ENCODE measurements at places on chromosomes 2 and 18. TPM values are rescaled to one million over a fixed set of nuclear protein-coding genes. Genes with fewer than 3 reads are reported as not detected.

GRCh38 chr2:161982548-161983330 lies 91.3 kb downstream of the DPP4 start:
- no peak overlapping the region for H3K4me3 ChIP-seq
- no peaks in the 10 kb centered on the region for H3K27me3 ChIP-seq
- no peak for DNase-seq
- H3K4me1 ChIP-seq, result peaks cover 9% of the 10 kb centered on the region

DNA sequence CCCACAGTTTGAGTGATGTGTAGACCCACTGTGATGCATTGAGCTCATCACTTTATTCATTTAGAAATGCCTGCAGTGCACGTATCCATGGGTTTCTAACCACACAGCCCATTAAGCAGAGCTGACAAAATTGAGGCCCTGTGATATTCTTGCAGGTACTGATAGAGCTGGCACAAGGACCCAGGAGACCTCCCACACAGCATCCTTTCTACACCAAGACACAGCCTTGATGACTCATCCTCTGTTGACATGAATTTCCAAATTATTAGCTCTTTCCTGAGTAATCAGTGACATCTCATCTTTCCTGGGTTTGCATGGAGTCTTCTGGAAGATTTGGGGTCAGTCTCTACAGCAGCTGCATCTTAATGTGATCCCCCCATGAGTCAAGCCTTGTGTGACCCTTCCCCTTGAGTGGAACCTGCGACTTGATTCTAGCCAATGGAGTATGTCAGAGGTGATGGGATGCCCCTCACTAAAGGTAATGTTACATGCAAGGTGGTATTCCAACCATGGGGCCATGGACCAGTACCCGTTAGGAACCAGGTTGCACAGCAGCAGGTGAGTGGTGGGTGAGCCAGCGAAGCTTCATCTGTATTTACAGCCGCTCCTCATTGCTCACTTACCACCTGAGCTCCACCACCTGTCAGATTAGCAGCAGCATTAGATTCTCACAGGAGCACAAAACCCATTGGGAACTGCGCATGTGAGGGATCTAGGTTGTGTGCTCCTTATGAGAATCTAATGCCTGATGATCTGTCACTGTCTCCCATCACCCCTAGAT lies 181.1 kb upstream of the ARL4C start:
- no peak overlapping the region for H3K27ac ChIP-seq
- H3K36me3 ChIP-seq, result no peaks in the 10 kb centered on the region
- H3K27me3 ChIP-seq, result peaks cover 14% of the 10 kb centered on the region
- DNase-seq, result no peak

DNA sequence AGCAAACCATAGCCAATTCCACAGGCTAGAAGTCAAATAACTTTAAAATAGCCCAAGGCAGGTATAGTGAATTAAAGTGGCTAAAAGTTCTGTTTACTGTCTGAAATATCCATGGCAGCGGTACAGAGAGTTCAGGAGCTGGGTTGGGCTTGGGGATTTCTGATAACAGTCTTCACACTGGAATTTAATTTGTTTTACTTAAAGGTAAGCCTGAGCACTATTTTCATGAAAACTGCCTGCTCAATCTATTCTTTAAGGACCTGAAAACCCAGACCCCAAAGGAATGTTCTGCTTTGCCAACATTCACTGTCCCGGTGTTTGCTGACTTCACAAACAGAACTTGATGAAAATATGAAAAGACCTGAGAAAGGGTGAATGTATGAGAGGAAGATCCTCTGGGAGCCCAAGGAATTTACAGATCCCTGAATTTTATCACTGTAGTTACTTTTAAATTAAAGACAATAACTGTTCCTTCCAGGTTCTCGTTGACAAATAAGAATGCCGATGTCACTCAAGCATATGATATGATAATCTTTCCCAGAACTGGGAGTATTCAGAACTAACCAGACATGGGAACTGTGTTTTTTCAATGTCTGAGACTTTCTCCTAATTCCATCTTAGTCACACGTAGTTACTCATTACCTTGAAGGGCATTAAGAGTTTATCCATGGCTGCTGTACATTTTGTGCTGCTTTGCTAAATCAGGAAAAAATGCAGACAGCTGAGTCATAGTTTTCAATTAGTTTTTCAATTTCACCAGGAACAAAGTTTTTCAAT lies 28.3 kb upstream of the ITGB6 start:
- peaks cover 4% of the 10 kb centered on the region for H3K36me3 ChIP-seq
- no peak overlapping the region for H3K4me3 ChIP-seq
- H3K27ac ChIP-seq, result no peak overlapping the region

DNA sequence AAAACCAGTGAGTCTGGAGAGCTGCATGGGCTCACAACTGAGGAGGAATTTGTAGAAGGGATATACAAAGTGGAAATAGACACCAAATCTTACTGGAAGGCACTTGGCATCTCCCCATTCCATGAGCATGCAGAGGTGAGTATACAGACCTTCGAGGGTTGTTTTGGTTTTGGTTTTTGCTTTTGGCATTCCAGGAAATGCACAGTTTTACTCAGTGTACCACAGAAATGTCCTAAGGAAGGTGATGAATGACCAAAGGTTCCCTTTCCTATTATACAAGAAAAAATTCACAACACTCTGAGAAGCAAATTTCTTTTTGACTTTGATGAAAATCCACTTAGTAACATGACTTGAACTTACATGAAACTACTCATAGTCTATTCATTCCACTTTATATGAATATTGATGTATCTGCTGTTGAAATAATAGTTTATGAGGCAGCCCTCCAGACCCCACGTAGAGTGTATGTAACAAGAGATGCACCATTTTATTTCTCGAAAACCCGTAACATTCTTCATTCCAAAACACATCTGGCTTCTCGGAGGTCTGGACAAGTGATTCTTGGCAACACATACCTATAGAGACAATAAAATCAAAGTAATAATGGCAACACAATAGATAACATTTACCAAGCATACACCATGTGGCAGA lies 3.6 kb downstream of the TTR start:
- DNase-seq, result no peak
- no peaks in the 10 kb centered on the region for H3K4me1 ChIP-seq
- no peak overlapping the region for H3K4me3 ChIP-seq
- no peaks in the 10 kb centered on the region for H3K36me3 ChIP-seq
- no peak overlapping the region for H3K27ac ChIP-seq

GRCh38 chr2:72770879-72771461 lies 54.9 kb downstream of the EXOC6B start:
- no peak overlapping the region for H3K4me3 ChIP-seq
- H3K36me3 ChIP-seq, result no peaks in the 10 kb centered on the region
- DNase-seq, result peak; percentile 11
- no peaks in the 10 kb centered on the region for H3K27me3 ChIP-seq
- peaks cover 2% of the 10 kb centered on the region for H3K4me1 ChIP-seq

DNA sequence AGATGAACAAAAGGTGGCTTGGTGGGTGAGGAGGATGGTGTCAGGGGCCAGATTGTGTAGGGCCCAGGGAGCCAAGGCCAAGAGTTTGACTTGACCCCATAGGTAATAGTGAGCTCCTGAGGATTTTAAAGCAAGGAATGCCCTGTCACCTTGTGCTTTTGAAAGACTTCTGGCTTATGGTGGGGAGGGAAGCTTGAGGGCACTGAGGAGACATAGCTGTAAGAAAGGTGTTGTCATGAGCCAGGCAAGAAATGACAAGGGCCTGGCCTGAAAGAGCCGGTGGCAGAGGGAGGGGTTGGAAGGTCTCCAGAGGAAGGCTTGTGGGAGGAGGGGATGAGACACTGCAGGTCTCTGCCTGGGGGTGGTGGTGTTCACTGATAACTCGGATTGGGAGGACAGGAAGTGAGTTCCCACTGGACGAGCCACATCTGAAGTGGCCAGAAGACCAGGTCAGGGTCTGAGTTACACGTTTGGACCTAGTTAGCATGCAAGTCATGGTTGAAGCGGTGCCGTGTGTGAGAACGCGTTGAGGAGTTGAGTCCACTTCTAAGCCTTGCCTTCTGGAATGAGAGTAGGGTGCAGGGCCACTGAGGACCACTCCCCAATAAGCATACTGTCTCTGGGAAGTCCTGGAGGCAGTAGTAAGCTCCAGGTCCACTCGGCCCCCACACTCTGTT lies 64.3 kb downstream of the TET3 start:
- no peaks in the 10 kb centered on the region for H3K27me3 ChIP-seq
- peaks cover 6% of the 10 kb centered on the region for H3K36me3 ChIP-seq
- peaks cover 22% of the 10 kb centered on the region for H3K4me1 ChIP-seq
- H3K27ac ChIP-seq, result peak overlapping the region; percentile 88
- peak overlapping the region; percentile 19 for H3K4me3 ChIP-seq
- no peak for DNase-seq

DNA sequence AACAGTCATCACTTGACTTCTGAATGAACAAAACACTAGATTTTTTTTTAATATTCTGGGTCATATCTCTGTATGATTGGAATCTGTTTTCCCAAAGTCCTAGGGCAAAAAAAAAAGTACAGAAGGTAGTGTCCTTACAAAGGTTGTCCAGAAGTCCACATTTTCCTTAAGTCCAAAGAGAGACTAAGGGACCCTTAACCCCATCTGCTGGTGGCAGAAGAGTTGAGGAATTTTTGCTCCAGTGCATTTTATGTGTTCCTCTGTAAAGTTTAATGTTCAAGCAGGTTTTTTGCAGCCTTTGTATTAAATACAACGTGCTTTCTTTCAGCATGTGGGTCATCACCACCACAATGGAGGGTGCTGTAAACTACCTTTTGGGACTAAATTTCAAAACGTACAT lies 215.9 kb downstream of the SP3 start:
- H3K4me1 ChIP-seq, result peaks cover 4% of the 10 kb centered on the region
- peaks cover 2% of the 10 kb centered on the region for H3K36me3 ChIP-seq
- no peak overlapping the region for H3K27ac ChIP-seq
- DNase-seq, result no peak
- H3K4me3 ChIP-seq, result no peak overlapping the region

IL18RAP gene
- 6.0 TPM for total RNA-seq

BBS5 gene
- 2.9 TPM for total RNA-seq

Measured in T-helper 17 cell (primary cell).